Common myeloid progenitor, CD34-positive (primary cell): ENCODE measurements at places on chromosomes 1 and 21.

DNA sequence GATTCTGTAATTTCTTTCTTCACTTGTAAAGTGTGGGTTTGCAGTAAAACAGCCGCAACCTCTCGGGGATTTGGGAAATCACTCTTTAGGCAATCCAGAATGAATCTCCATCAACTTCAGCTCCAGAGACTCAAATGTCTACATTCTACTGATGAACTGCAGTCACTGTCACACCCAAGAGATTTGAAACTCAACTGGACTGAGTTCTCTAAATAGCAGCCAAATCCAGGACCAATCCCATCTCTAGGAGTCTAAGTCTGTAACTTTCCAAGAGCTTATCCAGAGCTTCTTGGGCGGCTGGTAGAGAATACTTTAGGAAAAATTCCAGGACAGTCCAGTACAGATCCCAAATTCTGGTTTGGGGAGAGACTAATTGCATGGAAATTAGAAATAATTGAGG, 62.9 kb downstream of the ADAMTS1 start:
- DNase-seq: no peak

- no peak for DNase-seq
Observed at GRCh38 chr1:180842491-180843275, 70.0 kb upstream of the KIAA1614 start.

DNA sequence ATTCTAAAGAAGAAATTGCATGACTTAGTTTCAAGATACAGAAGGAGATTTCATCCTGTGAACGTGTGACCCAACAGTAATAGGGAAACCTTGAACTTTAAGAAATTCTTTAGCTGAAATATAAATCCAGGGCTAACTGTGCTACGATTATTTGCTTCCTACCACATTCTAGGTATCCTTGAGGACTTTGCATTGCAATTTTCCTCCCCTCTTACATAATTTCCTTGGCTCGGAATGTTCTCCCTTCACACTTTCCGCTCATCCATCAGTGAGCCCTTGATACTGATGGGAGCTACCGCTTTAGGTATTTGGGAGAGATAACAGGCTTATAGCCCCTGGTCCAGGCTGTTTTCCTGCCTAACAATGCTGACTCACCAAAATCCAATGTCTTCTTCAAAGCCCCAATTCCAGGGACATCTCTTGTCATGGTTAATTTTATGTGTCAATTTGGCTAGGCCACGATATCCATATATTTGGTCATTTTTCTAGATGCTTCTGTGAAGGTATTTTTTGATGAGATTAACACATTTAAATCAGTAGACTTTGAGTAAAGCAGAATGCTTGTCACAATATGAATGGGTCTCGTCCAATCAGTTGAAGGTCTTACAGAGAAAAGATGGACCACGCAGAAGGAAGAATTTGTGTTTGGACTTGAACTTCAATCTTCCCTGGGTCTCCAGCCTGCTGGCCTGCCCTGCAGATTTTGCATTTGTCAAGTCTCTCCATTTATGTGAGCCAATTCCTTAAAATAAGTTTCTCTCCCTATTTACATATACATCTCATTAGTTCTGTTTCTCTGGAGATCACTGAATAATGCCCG, 121.2 kb downstream of the PTPN14 start:
- DNase-seq: no peak

DNA sequence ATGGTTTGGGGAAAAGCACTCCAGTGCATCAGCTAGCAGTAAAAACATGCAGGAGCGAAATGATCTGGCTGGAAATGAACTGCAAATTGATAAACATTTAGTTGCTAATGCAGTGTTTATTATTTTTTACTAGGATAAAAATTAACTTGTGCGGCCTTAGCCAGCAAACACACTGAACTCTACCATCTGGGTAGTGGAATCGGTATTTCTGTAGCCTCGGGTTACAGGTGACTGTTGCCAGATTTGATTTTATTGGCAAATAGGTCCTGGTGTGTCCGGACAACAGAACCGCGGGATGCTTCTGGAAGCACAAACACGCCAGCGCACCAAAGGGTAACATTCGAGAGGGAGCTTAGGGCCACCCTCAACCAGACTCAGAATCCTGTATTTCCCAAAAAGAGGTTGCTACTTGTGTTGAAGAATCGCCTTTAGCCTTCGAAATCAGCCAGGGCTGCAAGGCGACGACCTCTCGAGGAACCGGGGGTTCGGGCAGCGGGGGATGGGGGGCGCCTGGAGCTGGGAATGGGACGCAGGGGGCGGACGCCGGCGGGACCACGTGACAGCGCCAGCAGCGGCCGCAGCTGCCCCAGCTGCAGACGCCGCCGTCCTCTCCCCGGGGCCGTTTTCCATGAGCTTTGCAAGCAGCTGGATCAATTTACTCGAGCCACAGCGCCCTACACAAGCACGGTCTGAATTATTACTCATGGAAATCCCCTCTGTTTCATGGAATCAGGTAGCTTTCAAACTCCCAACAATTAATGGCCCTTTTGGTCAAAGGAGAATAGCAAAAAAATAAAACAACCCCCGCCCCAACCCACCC, 158.8 kb downstream of the TOMM20 start:
- peak; percentile 61 for DNase-seq

DNA sequence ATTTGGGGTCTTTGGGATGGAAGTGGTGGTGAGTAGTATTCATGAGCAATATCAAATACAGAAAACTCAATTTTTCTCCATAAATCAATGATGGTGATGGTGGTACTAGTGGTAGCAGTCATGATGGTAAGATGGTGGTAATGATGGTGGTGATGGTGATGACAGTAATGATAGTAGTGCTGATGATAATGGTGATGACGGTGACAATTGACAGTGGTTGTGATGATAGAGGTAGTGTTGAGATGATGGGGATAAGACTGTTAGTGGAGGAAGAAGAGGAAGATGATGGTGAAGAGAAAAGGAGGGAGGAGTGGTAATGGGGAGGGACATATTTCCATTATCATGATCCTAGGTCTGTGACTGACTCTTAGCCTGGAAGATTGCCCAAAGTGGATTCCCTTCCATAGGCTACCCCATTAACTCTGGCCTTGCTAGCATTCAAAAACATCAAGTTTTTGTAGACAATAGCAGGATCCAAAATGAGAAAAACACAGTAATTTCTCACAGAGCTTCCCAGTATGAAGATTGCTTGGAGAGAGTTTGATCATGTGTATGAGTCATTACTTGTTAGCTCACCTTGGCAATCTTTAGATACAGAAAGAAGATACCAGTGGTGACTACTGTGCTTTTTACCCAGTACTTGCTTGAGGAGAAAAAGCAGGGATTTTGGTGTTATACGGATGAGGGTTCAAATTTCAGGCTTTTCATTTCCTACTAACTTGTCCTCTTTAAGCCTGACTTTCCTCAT, 93.9 kb downstream of the ATP1A1 start:
- no peak for DNase-seq

GRCh38 chr21:44931137-44931500, 8.7 kb upstream of the SLX9 start:
- DNase-seq: no peak

GRCh38 chr1:204417074-204417997, 5.7 kb upstream of the PPP1R15B start:
- DNase-seq: peak; percentile 91
